ENCODE measurements at places on chromosomes 7 and 10. TPM values are rescaled to one million over a fixed set of nuclear protein-coding genes. Genes with fewer than 3 reads are reported as not detected.

Gene ARL4A
- 18.0 TPM for total RNA-seq

- no peaks in the 10 kb centered on the region for H3K36me3 ChIP-seq
- no peak overlapping the region for H3K27ac ChIP-seq
- DNase-seq, result no peak
- peaks cover 5% of the 10 kb centered on the region for H3K4me1 ChIP-seq
- no peaks in the 10 kb centered on the region for H3K27me3 ChIP-seq
Measured at GRCh38 chr7:66055321-66055956, 20.2 kb upstream of the ASL start.

GRCh38 chr10:101778781-101779543 is 3.0 kb upstream of the FGF8 start:
- H3K36me3 ChIP-seq, result no peaks in the 10 kb centered on the region
- H3K4me3 ChIP-seq, result no peak overlapping the region
- H3K27ac ChIP-seq, result no peak overlapping the region
- H3K27me3 ChIP-seq, result no peaks in the 10 kb centered on the region
- peaks cover 11% of the 10 kb centered on the region for H3K4me1 ChIP-seq

DNA sequence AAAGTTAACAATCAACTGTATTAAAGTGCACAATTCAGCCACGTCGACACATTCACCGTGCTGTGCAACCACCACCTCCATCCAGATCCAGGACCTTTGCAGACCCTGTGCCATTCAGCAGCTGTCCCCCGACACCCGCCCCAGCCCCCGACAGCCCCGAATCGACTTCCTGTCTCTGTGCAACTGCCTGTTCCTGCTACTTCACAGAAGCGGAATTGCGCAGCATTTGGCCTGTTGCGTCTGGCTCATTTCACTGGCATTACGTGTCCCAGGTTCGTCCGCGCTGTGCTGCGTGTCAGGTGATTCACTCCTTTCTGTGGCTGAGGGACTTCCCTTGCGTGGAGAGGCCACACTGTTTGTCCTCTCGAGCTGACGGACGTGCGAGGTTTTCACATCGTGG is 33.2 kb upstream of the DNAAF5 start:
- no peaks in the 10 kb centered on the region for H3K4me1 ChIP-seq
- H3K27me3 ChIP-seq, result no peaks in the 10 kb centered on the region
- no peaks in the 10 kb centered on the region for H3K36me3 ChIP-seq
- no peak for DNase-seq

DNA sequence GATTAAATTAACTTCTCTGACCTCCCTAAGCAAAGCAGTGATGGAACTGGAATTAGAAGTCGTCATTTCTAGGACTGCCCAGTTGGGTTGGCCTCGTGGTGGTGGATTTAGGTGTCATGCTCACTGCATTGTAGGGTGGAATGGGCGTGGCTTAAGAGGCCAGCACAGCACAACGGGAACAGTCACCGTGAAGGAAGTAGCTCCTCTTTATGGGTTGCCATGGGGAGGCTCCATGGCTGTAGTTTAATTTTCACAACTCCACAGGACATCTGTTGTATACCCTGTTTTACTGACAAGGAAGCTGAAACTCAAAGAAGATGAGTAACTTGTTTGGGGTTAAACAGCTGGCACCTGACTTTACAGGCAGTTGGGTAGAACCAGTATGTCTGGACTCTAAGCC is 208.3 kb downstream of the CELF2 start:
- H3K4me3 ChIP-seq, result no peak overlapping the region
- no peaks in the 10 kb centered on the region for H3K36me3 ChIP-seq
- H3K27me3 ChIP-seq, result peaks cover 52% of the 10 kb centered on the region
- no peaks in the 10 kb centered on the region for H3K4me1 ChIP-seq
- no peak overlapping the region for H3K27ac ChIP-seq

DNA sequence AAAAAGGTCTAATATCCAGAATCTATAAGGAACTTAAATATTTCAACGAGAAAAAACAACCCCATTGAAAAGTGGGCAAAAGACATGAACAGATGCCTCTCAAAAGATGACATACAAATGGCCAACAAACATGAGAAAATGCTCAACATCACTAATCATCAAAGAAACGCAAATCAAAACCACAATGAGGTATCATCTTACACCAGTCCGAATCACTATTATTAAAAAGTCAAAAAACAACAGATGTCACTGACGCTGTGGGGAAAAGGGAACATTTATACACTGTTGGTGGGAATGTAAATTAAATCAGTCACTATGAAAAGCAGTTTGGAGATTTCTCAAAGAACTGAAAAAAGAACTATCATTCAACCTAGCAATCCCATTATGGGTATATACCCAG is 6.0 kb downstream of the VWDE start:
- peaks cover 5% of the 10 kb centered on the region for H3K36me3 ChIP-seq
- no peak overlapping the region for H3K4me3 ChIP-seq
- DNase-seq, result no peak
- no peak overlapping the region for H3K27ac ChIP-seq

All from PC-9 (cell line).